ENCODE measurements at places on chromosomes 5 and 9.

- DNase-seq = peak; percentile 78
Observed at GRCh38 chr5:159403906-159404681, 73.8 kb upstream of the IL12B start.

GRCh38 chr9:111836311-111836710 lies 41.6 kb upstream of the SHOC1 start:
- no peak for DNase-seq

DNA sequence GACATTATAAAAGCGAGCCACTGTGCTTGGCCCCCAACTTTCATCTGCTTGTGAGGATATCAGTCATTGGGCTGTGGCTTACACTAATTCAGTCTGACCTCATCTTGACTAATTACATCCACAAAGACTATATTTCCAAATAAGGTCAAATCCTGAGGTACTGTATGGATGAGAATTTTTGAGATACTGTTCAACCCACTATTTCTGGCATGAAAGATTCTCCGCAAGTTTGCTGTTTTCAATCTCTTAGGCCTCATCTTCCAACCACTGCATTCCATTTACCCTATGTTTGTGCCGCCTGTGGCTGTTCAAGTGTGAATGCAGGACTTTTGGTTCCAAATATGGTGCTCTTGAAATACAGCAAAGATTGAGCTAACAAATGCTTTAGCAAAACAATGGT lies 400.9 kb upstream of the SGCD start:
- peak; percentile 12 for DNase-seq

GRCh38 chr9:81234924-81235610 lies 454.3 kb downstream of the TLE1 start:
- DNase-seq = no peak

DNA sequence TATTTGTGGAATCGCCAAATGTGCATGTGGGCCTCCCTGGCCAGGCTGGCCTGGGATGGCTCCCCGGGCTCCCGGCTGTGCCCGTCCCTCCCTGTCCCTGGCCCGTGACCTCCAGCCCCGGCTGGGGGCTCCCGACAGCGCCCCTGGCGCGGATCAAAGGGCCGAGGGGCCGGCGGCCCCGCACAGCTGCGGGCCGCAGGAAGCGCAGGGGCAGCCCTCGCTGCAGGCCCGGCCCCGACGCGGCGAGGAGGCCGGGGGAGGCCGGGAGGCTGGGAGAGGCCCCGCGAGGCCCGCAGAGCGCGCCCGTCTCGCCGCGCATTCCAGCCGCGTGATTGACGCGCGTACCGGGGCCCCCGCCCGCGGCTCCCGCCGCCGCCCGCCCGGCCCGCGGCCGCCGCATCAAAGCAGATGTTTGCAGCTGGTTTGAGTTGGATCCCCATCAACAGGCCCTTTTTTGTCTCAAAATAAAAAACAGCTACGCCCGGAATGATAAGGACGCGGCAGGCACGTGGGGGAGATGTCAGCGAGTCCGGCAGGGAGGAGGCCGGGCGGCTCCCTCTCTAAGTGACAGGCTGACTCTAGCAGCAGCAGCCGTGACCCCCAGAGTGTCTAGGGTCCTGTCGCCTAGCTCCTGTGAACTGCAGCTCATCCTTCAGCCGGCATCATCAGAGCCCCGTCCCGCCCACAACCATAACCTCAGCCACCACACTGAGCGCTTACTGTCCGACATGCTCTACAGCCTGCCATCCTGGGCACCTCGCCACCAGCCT lies 69.4 kb downstream of the LMX1B start:
- no peak for DNase-seq

- no peak for DNase-seq
Observed at GRCh38 chr5:43171926-43172325, 20.1 kb upstream of the NIM1K start.

- no peak for DNase-seq
Observed at GRCh38 chr9:120413121-120414048, 166.6 kb downstream of the CDK5RAP2 start.

DNA sequence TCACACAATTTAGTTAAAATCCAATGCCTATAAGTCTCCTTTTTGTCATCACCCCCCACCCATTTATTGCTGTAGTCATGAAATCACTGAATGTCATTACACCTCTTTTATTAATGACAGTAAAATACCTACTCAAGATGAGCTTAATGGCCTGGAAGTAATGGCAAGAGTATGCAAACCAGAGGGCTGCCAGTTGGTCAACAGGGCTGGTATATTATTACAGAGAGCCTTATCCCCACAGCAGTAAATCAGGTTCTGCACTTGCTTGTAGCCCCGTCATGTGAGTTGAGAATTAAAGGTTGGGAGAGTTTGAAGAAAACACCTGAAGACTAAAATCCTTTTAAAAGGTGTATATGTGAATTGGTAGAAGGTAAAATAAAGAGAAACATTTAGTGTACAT lies 372.4 kb downstream of the MAT2B start:
- DNase-seq = no peak

DNA sequence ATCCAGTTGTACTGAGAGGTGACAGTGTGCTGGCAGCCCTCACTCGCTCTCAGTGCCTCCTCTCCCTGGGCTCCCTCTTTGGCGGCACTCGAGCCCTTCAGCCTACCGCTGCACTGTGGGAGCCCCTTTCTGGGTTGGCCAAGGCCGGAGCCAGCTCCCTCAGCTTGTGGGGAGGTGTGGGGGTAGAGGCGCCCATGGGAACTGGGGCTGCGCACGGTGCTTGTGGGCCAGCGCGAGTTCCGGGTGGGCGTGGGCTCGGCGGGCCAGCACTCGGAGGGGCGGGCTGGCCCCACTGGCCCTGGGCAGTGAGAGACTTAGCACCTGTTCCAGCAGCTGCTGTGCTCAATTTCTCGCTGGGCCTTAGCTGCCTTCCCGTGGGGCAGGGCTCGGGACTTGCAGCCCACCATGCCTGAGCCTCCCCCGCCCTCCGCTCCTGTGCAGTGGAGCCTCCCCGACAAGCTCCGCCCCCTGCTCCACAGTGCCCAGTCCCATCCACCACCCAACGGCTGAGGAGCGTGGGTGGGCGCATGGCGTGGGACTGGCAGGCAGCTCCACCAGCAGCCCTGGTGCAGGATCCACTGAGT lies 342.2 kb upstream of the ZNF608 start:
- no peak for DNase-seq

- DNase-seq = no peak
Observed at GRCh38 chr9:91416096-91416712, 7.4 kb downstream of the NFIL3 start.
